Left lung (tissue), 14 donors: ENCODE measurements at places on chromosomes 5 and 9. TPM values are rescaled to one million over a fixed set of nuclear protein-coding genes. Genes with fewer than 3 reads are reported as not detected.

DNA sequence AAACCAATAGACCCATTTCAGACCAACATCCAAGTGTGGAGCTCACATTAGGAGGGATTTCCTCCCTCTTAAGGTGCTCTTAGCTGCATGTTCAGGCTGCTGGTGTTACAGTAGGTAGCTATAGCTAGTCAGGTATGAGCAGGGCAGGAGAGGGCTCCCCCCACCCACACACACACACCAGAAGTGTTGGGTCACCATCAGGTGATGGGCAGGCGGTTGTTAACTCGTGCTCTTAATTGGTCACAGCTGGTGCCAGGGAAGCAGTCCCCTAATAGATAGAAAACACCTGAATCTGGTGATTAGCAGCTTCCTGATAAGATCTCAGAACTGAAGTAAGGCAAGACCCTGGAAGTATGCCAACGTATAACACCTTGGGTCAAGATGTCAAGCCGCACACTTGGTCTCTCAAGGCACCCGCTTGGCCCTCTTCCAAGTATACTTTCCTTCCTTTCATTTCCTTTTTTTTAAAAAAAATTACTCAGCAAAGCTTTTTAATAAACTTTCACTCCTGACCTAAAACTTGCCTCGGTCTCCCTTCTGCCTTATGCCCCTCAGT, 532.4 kb downstream of the DNAH5 start:
- no peak overlapping the region for H3K4me3 ChIP-seq
- DNase-seq, result peak; percentile 3
- no peaks in the 10 kb centered on the region for H3K27me3 ChIP-seq
- H3K4me1 ChIP-seq, result no peaks in the 10 kb centered on the region

- H3K27ac ChIP-seq, result no peak overlapping the region
- H3K27me3 ChIP-seq, result no peaks in the 10 kb centered on the region
- no peak overlapping the region for H3K4me3 ChIP-seq
- no peaks in the 10 kb centered on the region for H3K4me1 ChIP-seq
Measured at GRCh38 chr5:39656600-39656999, 231.8 kb upstream of the DAB2 start.

DNA sequence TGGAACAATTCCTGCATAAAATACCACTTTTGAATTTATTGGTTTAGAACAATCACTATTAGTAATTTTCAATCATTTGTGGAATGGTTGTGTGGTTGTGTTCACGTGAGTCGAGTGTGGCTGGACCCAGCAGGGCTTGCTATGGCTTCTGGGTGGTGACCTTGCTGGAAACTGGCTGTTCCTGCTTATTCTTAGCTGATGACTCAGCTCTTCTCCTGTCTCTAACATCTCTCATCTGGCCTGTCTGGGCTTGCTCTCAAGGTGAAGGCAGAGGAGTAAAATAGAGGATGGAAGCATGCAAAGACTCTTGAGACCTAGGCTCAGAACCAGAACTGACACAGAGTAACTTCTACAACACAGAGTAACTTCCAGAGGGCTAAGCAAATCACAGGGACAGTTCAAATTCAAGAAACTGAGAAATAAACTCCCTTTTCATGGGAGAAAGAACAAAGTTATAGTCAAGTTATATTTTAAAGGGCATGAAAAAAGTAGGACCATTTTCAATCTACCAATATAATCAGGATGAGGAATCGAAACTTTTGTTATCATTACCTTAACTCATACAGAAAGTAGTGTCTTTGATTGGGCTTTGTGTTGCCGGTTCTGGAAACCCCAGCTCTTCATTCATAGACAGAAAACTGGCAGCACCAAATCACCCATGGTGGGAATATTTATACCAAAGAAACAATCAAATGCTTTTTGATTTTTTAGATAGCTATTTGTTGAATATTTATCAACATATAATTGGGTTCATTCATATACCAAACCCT, 665.1 kb downstream of the CDH18 start:
- no peaks in the 10 kb centered on the region for H3K4me1 ChIP-seq
- DNase-seq, result no peak
- H3K4me3 ChIP-seq, result no peak overlapping the region
- H3K36me3 ChIP-seq, result no peaks in the 10 kb centered on the region
- no peak overlapping the region for H3K27ac ChIP-seq

DNA sequence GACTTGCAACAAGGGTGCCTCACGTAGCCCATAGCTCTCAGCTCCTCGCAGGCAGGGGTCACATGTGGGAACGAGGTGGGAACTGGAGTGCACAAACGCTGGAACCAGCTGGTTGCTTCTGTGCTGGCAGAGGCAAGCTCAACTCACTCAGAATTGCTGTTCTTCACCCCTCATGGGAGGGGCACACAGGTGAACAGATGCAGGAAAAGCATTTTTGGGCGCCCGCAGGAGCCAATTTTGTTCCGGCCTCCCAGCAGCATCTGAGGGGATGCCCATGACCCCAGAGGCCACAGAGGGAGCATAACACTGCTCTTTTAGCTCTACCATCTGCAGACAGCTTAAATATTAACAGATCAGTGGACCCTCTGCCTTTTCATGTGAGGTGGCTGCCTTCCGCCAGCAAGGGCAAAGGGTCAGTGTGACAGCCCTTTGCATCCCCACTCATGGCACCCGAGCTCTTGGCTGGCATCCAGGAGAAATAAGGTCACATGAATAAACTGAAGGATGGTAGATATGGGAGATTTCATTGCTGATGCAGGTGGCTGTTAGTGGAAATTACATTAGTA, 196.2 kb downstream of the SLCO4C1 start:
- H3K27me3 ChIP-seq, result no peaks in the 10 kb centered on the region
- no peaks in the 10 kb centered on the region for H3K36me3 ChIP-seq
- DNase-seq, result no peak
- H3K27ac ChIP-seq, result no peak overlapping the region

The LRRC14B gene
- not detected for total RNA-seq
